ENCODE measurements at places on chromosomes 7 and 10.

GRCh38 chr10:18616337-18616736 is 35.0 kb downstream of the NSUN6 start:
- DNase-seq, result no peak
- no peak overlapping the region for H3K4me3 ChIP-seq
- H3K27ac ChIP-seq, result no peak overlapping the region
- H3K27me3 ChIP-seq, result no peaks in the 10 kb centered on the region
- no peaks in the 10 kb centered on the region for H3K4me1 ChIP-seq

GRCh38 chr10:105291571-105291970 is 650.5 kb downstream of the SORCS3 start:
- H3K36me3 ChIP-seq, result no peaks in the 10 kb centered on the region
- DNase-seq, result no peak
- no peaks in the 10 kb centered on the region for H3K27me3 ChIP-seq
- H3K4me1 ChIP-seq, result no peaks in the 10 kb centered on the region
- no peak overlapping the region for H3K27ac ChIP-seq

DNA sequence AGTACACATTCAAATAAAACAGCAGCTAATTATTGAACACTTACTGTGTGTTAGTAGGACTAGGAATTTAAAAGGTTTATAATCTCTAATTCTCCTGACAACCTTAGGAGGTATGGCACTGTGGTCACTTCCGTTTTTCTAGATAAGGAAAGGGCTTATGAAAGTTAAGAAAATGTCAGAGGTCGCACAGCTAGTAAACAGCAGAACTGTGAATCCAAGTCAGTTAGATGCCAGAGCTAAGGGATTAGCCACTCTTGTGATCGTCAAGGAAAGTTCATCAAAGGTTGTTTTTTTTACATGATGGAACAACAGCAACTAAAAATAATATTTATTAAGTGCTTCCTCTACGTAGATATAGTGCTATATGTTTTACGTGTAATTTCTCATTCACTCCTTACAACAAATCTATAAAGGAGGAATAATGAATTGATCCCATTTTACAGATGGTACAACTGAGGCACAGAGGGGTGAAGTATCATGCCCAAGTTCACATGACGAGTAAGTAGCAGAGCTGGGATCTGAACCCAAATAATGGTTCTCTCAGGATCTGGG is 84.9 kb downstream of the NAMPT start:
- H3K36me3 ChIP-seq, result no peaks in the 10 kb centered on the region
- peaks cover 23% of the 10 kb centered on the region for H3K27me3 ChIP-seq
- DNase-seq, result no peak
- H3K4me1 ChIP-seq, result no peaks in the 10 kb centered on the region
- H3K27ac ChIP-seq, result no peak overlapping the region

DNA sequence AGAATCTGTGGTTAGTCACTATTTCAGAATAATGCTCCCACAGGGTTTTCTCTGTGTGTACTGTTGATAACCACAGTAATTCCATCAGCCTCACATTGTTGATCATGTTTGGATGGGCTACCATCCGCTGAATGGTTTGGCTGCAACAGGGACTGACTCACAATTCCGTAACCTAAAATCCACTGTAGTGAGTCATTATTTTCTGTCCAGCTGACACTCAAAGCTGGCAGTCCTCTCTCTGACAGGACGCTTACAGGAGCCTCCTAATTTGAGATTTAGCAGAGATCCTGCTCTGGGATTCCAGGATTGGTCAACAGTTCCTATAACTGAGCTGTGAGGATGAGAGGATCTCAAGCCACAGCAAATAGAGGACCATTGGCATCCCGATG is 32.7 kb downstream of the VWA2 start:
- H3K36me3 ChIP-seq, result peaks cover 2% of the 10 kb centered on the region
- H3K27ac ChIP-seq, result no peak overlapping the region
- no peak for DNase-seq
- H3K4me3 ChIP-seq, result no peak overlapping the region

- H3K4me3 ChIP-seq, result no peak overlapping the region
- peaks cover 3% of the 10 kb centered on the region for H3K36me3 ChIP-seq
- no peaks in the 10 kb centered on the region for H3K27me3 ChIP-seq
- DNase-seq, result no peak
- H3K4me1 ChIP-seq, result peaks cover 10% of the 10 kb centered on the region
These were observed 125.9 kb downstream of the GRK5 start for GRCh38 chr10:119333146-119333792.

DNA sequence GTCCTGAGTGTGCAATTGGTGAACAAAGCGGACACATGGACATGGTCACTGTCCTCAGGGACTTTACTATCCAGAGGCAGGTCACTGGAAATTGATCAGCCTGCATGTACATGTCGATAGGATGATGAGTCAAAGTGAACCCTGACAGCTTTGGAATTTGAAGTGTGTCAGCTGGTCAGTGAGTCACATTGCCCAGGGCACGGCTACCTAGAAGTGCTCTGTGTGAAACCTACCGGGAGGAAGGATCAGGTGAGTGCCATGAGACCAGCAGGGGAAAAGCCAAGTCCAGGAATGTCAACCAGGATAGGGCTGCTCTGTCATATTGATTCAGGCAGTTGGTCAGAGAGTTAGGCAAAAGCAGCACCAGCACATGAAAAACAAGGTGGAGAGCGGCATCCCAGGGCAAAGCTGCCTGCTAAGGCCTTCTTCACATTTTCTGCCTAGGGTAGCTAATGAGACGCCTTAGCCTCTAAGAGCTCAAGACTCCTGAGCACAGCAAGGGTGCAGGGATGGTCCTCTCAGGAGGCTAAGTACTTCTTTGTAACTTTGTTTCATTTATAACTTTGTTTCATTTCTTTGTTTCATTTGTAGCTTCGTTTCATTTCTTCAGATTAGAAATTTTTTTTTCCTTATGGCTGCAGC is 19.4 kb upstream of the PDCD4 start:
- H3K27me3 ChIP-seq, result no peaks in the 10 kb centered on the region
- peak overlapping the region; percentile 66 for H3K27ac ChIP-seq
- peak overlapping the region; percentile 63 for H3K4me3 ChIP-seq
- H3K4me1 ChIP-seq, result peaks cover 62% of the 10 kb centered on the region
- no peak for DNase-seq

DNA sequence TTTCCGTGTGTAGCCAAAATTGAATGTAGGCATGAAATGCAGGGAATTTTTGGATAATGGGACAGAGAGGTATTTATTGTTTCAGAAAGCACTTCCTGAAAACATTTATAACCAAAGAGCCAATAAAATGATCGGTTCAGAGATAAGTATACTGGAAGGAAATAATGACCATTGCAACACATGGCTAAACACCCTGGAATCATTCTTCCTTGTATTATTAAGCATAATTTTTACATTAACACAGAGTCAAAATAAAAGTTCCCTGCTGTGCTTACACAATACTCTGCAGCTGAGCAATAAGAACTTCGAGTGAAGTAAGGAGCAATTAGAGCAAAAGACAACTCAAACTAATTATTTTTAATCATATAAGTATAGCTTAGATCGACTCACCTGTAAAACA is 648.3 kb downstream of the TNS3 start:
- H3K27me3 ChIP-seq, result no peaks in the 10 kb centered on the region
- no peak overlapping the region for H3K27ac ChIP-seq
- no peaks in the 10 kb centered on the region for H3K4me1 ChIP-seq
- no peak for DNase-seq
- H3K36me3 ChIP-seq, result no peaks in the 10 kb centered on the region

GRCh38 chr10:17249820-17250219 is 21.8 kb downstream of the VIM start:
- no peak overlapping the region for H3K4me3 ChIP-seq
- no peak overlapping the region for H3K27ac ChIP-seq
- no peaks in the 10 kb centered on the region for H3K27me3 ChIP-seq
- DNase-seq, result no peak
- H3K4me1 ChIP-seq, result no peaks in the 10 kb centered on the region
- no peaks in the 10 kb centered on the region for H3K36me3 ChIP-seq

GRCh38 chr10:34104829-34105572 is 710.1 kb downstream of the PARD3 start:
- no peaks in the 10 kb centered on the region for H3K36me3 ChIP-seq
- no peaks in the 10 kb centered on the region for H3K27me3 ChIP-seq
- DNase-seq, result no peak
- H3K4me1 ChIP-seq, result no peaks in the 10 kb centered on the region

DNA sequence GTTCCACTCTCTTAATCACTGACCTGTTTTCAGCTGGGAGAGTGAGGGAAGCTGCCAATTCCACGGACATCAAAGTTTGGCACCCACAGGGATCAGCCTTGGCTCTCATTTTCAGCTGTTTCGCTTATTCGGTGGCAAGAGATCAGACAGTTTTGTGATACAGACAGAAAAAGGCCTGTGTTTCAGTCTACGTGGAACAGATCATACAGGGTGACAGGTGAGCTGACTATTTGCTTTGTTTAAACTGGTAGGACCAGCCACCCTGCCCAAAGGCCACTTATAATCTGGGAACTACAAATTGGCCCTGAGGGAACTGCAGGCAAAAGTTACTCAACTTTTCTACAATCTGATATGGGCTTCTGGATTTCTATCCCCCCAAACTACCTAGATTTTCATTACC is 128.6 kb downstream of the ZNF467 start:
- no peak for DNase-seq
- no peak overlapping the region for H3K4me3 ChIP-seq
- peaks cover 3% of the 10 kb centered on the region for H3K36me3 ChIP-seq
- no peaks in the 10 kb centered on the region for H3K4me1 ChIP-seq

DNA sequence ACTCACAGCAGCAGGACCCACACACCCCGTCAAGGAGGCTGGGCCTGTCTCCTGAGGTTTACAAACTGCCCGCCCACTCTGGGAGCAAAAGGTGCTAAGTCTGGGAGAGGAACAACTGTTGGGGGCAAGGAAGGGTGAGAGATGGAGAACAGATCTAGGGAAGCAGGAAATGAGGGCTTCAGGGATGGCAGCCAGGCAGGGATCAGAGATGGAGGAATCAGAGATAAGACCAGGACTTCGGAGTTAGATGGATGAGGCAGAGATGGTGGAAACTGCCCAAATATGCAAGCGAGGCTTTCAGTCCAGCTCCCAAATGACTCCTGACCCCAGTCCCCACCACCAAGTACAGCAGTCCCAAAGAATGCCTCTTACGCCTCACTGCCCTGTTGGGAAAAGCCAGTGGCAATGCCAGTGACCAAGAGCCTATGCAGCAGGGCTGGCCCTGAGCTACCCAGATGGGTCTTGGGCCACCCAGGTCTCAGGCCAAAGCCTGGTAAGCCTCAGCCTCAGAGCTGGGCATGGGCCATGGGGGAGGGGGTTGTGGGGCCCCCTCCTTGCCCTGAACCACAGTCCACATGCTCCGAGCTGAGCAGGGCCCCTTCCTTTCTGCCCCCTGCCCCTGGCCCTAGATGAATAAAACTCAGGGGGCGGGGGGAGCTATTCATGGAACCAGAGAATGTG is 39.5 kb upstream of the SLF2 start:
- no peak overlapping the region for H3K27ac ChIP-seq
- no peak overlapping the region for H3K4me3 ChIP-seq
- H3K27me3 ChIP-seq, result peaks cover 38% of the 10 kb centered on the region
- no peaks in the 10 kb centered on the region for H3K36me3 ChIP-seq
- no peaks in the 10 kb centered on the region for H3K4me1 ChIP-seq

GRCh38 chr10:96988426-96988825 is 156.3 kb downstream of the LCOR start:
- H3K27me3 ChIP-seq, result no peaks in the 10 kb centered on the region
- DNase-seq, result no peak
- no peak overlapping the region for H3K4me3 ChIP-seq

- H3K36me3 ChIP-seq, result peaks cover 19% of the 10 kb centered on the region
- peak overlapping the region; percentile 94 for H3K4me3 ChIP-seq
- peak overlapping the region; percentile 64 for H3K27ac ChIP-seq
- no peaks in the 10 kb centered on the region for H3K27me3 ChIP-seq
- DNase-seq, result no peak
These were observed 411 bp downstream of the AUTS2 start for GRCh38 chr7:69598487-69599285.

GRCh38 chr7:108020585-108020984 is 17.6 kb upstream of the LAMB1 start:
- no peak overlapping the region for H3K4me3 ChIP-seq
- no peaks in the 10 kb centered on the region for H3K36me3 ChIP-seq
- no peak overlapping the region for H3K27ac ChIP-seq
- peaks cover 40% of the 10 kb centered on the region for H3K27me3 ChIP-seq
- DNase-seq, result no peak
- H3K4me1 ChIP-seq, result no peaks in the 10 kb centered on the region

GRCh38 chr7:97017192-97018125 is 7.2 kb downstream of the DLX5 start:
- H3K27ac ChIP-seq, result no peak overlapping the region
- H3K4me1 ChIP-seq, result peaks cover 4% of the 10 kb centered on the region
- H3K4me3 ChIP-seq, result no peak overlapping the region
- peaks cover 95% of the 10 kb centered on the region for H3K27me3 ChIP-seq
- peaks cover 2% of the 10 kb centered on the region for H3K36me3 ChIP-seq
- no peak for DNase-seq

DNA sequence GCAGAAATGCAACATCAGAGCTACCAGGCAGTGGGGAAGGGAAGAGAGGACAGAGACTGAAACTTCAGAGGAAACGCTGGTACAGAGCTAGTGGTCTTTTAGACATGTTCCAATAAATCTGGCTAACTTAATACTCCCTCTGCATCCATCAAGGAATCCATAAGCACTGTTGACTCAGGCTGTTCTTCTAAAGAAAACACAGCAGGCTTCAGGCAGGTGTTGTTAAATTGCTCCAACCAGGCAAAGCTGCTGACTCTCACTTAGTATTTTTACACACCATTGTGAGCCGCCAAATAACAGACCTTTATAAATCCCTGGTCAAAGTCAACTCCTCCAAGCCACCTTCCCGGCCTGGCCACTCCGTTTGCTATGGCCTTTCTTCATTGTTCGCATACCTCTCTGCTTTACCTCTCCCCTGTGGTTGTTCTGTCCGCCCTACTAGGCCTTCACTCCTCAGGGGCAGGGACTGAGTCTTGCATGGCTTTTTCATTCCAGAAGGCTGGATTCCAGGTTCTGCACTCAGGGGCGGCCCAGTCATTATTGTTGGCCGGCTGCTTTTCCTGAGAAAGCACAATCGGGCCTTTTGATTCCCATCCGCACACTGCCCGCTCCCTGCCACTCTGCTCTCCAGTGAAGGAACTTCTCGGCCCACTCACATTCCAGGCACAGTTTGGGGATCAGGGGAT is 18.4 kb downstream of the CREB3L2 start:
- H3K27me3 ChIP-seq, result no peaks in the 10 kb centered on the region
- no peak overlapping the region for H3K4me3 ChIP-seq
- peaks cover 2% of the 10 kb centered on the region for H3K36me3 ChIP-seq
- no peak for DNase-seq
- no peak overlapping the region for H3K27ac ChIP-seq
- peaks cover 41% of the 10 kb centered on the region for H3K4me1 ChIP-seq

- H3K4me1 ChIP-seq, result no peaks in the 10 kb centered on the region
- peak overlapping the region; percentile 55 for H3K27ac ChIP-seq
- no peak overlapping the region for H3K4me3 ChIP-seq
- DNase-seq, result no peak
- H3K27me3 ChIP-seq, result no peaks in the 10 kb centered on the region
- H3K36me3 ChIP-seq, result peaks cover 36% of the 10 kb centered on the region
These were observed 38.4 kb upstream of the TM9SF3 start for GRCh38 chr10:96625173-96625572.

- peaks cover 21% of the 10 kb centered on the region for H3K4me1 ChIP-seq
- H3K4me3 ChIP-seq, result peak within 1 kb of the TSS; percentile 99
- DNase-seq, result peak; percentile 87
- H3K27ac ChIP-seq, result peak within 1 kb of the TSS; percentile 97
- H3K36me3 ChIP-seq, result peaks cover 44% of the 10 kb centered on the region
These were observed at the start of the genes BUD23 and DNAJC30 for GRCh38 chr7:73683056-73683787. Gene BUD23 (plus strand): TSS chr7:73683597. CDS start chr7:73683626, 29 bp downstream. Gene DNAJC30 (minus strand): TSS chr7:73683453. CDS start chr7:73683423, 30 bp downstream.

All from effector memory CD8-positive, alpha-beta T cell (primary cell).